Cortex of kidney (tissue), 1 donor: ENCODE measurements at places on chromosomes 7 and 10.

GRCh38 chr7:151032936-151033863, 5.0 kb downstream of the ABCB8 start:
- no peak for DNase-seq

DNA sequence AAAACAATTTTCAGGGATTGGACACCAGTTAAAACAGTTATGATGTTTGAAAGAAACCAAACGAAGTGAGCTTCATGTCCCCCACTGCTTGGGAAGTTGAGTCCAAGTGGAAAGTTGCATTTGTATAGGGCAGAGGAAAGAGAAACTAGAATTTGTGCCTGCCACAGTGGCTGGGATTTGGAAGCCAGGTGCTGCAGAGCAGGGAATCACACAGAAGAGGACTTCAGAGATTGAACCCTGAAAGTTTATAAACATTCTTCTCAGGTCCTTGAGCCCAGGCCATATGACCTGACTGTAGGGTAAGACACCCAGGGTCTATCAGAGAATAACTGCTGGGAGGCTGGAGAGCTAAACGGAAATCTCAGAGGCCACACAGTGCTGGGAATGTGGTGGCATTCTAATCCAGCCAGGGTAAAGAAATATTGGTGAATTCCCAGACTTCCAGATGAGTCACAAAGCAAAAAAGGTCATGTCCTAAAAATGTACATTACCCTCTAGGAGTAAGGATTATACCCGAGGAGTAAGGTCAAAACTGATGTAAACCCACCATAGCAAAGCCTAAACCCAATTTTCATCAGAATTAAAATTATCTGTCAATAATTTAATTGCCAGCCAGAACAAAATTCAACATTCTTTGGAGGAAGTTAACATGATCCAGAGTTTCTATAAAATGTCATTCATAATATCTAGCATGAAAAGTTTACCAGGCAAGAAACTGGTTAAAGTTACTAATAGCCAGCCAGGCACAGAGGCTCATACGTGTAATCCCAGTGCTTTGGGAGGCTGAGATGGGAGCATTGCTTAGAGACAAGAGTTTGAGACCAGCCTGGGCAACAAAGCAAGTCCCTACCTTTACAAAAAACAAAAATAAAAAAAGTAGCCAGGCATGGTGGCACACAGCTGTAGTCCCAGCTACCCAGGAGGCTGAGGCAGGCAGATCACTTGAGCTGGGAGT, 31.2 kb downstream of the TOMM7 start:
- DNase-seq = no peak

DNA sequence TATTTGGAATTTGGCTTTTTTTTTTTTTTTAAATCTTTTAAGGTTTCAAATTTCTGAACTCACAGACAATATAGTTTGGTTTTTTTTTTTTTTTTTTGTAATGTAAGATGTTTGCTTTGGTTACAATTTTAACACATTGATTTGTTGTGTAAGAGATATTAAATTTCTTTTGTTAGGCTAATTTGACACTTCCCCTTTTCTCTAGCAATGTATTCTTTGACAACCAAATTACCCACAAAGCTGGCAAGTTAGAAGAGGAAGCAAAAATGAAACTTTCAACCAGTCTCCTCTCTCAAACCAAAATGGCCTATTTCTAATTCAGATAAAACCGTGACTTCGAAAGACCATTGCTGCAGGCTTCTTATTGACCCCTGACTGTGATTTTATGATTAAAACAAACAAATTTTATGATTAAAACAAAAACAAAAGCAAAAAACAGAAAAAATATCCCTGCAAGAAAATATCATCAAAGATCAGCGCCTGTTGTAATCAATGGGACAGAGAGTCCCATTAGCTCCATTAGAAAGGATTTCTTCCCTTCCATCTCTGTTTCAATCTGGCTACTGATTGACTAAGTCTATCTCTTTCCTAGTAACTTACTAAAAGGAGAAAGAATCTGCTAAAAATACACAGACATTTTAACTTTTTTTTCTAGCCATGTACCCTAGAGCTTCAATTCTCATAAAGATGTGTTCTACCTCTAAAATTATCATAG, 489.2 kb downstream of the MDFIC start:
- DNase-seq = no peak

GRCh38 chr10:124106241-124106879, 13.0 kb upstream of the CHST15 start:
- no peak for DNase-seq

DNA sequence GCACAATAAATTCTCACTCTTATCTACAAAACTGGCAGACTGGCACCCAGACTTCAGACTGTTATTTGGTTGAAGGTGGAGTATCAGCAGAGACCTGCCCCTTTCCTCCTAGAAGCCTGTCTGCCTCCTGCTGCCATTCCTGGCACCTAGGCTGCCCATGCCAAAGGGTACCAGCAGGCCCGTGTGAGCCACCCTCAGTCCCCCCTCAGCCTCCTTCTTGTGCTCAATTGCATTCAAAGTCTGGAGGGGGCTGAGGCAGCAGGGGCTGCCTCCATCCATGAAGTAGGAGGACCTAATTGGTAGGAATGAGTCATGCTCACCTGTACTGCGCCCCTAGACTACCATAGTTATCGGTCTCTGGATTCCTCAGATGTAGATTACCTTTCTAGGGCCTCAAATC, 440.9 kb upstream of the GRM3 start:
- DNase-seq = no peak
